ENCODE measurements at places on chromosomes 12 and 14. TPM values are rescaled to one million over a fixed set of nuclear protein-coding genes. Genes with fewer than 3 reads are reported as not detected.

Gene OR6C2
- total RNA-seq: not detected

Gene SLC6A13
- not detected for total RNA-seq

Gene OTX2
- not detected for total RNA-seq

Gene TMCC3
- 5.9 TPM for total RNA-seq

Gene KRT75
- total RNA-seq: not detected

Gene FGF6
- total RNA-seq: not detected

Gene R3HDM2
- 14.0 TPM for total RNA-seq
